ENCODE measurements at places on chromosomes 1 and 21.

- no peak for DNase-seq
Measured at GRCh38 chr1:21491488-21492355, 17.5 kb upstream of the ALPL start.

- DNase-seq, result no peak
Measured at GRCh38 chr21:44058652-44058964, 46.5 kb downstream of the TRAPPC10 start.

- peak; percentile 88 for DNase-seq
Measured at GRCh38 chr1:156705918-156706656, 704 bp upstream of the CRABP2 start.

DNA sequence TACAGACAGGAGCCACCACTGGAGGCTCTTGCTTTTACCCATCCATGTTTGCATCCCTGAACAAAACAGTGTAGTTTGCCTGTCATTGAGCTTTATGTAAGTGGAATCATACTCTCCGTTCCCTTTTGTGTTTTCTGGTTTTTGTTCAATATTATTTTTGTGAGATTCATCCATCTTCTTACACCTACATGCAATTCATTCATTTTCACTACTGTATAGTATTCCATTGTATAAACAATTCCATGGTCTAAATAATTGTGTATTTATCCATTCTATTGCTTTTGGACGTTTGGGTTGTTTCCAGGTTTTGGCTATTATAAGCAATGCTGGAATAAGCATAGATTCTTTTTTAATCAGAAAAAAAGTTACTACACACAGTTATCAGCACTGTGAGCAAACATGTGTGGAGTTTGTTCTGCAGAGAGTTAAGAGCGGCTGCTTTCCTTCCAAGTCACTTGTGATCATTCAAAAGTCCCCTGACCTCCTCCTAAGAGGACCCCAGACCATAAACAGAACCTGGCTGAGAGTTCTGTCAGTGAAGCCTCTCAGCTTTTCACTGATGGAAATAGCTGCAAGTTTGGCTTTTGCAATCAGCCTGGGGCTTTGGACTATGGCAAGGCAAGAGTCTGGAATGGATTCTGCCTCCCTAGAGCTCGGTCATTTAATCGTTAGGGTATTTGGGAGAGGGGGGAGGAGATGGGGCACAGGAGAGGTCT is 5.1 kb upstream of the GPR157 start:
- no peak for DNase-seq

- DNase-seq, result no peak
Measured at GRCh38 chr1:205748403-205749233, 1.4 kb downstream of the NUCKS1 start.

DNA sequence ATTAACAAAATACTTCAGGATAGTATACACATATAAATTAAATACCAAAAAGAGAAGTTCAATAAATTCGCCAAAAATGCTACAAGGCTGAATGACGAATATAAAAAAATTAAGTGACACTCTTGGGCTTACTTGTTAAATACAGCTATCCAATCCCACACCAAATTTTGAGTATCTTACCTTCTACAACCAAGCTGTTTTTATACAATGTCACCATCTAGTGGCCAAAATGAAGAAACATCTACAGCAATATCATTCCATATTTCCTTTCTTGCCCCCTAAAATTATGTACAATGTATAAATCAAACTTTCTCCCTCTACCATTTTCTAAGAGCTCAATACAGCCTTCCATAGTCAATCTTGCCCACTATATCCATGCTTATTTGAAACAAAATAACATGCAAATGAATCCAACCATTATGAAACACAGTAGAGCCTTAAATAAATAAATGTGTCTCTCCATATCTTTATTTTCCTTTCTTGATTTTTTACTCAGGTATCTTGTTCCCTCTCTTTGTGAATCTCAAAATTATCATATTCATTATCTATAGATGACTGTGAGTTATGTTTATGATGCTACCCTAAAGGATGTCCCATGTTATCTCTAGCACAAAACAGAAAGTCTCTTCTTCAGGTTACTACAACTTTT is 86.3 kb downstream of the ACBD6 start:
- DNase-seq, result peak; percentile 31

DNA sequence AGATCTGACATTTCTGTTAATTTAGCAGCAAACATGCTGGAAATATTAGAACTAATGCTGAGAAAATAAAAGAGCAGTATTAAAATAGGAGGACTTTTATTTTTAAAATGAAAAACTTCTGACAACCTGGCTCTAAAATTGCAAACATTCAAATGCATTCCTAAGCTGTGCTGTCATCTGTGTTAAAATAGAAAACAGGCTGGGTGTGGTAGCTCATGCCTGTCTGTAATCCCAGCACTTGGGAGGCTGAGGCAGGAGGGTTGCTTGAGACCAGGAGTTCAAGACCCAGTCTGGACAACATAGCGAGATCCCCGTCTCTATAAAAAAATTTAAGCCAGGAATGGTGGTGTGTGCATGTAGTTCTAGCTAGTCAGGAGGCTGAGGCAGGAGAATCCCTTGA is 44.6 kb downstream of the MIGA1 start:
- DNase-seq, result no peak

GRCh38 chr1:61047061-61047460 is 35.3 kb upstream of the NFIA start:
- DNase-seq, result no peak

- DNase-seq, result no peak
Measured at GRCh38 chr1:42927920-42928505, 30.7 kb downstream of the SLC2A1 start.

- DNase-seq, result peak; percentile 19
Measured at GRCh38 chr1:233364695-233365539, 37.4 kb downstream of the MAP3K21 start.

DNA sequence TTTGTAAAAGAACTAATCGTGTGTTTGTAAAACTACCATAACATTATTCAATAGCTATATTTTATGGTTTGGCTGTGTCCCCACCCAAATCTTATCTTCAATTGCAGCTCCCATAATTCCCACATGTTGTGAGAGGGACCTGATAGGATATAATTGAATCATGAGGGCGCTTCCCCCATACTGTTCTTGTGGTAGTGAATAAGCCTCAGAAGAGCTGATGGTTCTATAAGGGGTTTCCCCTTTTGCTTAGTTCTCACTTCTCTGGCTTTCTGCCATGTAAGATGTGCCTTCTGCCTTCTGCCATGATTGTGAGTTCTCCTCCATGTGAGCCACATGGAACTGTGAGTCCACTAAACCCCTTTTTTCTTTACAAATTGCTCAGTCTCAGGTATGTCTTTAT is 1372.3 kb downstream of the AMY1C start:
- DNase-seq, result no peak

DNA sequence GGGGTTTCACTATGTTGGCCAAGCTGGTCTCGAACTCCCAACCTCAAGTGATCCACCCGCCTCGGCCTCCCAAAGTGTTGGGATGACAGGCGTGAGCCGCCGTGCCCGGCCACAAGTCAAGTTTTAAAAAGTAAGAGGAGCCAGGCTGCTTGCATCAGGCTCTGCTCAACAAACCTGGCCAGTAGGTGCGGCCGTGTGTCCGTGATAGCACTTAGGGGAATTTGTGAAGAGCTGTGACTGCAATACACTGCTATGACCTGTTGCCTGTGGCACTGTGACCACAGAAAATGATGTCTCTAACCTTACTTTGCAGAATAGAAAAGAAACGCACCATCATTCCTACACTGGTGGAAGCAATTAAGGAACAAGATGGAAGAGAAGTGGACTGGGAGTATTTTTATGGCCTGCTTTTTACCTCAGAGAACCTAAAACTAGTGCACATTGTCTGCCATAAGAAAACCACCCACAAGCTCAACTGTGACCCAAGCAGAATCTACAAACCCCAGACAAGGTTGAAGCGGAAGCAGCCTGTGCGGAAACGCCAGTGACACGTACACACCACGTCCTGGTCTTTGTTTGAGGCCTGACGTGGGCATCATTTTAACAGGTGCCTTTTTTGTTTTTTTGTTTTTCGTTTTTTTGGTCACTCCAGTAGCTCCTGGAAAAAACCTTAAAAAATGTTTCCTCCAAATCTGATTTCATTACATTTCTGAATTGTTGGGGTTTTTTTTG is 16.7 kb downstream of the C1orf174 start:
- no peak for DNase-seq

DNA sequence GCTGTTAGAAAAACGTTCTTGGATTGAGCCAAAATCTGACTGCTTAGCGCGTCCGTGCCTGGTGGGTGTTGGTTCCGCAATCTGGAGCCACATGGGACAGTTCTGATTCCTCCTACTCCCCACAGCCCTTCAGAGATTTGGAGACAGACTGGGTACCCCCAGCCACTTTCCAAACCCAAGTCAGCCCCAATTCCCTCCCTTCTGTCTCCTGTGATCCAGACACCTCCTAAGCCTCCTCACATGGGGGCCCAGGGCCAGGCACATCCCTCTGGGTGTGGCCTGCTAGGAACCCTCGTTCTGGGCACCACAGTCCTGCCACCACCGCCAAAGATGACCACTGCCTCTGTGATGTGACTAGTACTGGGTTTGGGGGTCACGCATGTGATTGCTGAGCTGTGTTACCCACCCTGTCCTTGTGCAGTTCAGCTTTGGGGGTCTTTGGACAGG is 4.8 kb downstream of the PLA2G5 start:
- no peak for DNase-seq

DNA sequence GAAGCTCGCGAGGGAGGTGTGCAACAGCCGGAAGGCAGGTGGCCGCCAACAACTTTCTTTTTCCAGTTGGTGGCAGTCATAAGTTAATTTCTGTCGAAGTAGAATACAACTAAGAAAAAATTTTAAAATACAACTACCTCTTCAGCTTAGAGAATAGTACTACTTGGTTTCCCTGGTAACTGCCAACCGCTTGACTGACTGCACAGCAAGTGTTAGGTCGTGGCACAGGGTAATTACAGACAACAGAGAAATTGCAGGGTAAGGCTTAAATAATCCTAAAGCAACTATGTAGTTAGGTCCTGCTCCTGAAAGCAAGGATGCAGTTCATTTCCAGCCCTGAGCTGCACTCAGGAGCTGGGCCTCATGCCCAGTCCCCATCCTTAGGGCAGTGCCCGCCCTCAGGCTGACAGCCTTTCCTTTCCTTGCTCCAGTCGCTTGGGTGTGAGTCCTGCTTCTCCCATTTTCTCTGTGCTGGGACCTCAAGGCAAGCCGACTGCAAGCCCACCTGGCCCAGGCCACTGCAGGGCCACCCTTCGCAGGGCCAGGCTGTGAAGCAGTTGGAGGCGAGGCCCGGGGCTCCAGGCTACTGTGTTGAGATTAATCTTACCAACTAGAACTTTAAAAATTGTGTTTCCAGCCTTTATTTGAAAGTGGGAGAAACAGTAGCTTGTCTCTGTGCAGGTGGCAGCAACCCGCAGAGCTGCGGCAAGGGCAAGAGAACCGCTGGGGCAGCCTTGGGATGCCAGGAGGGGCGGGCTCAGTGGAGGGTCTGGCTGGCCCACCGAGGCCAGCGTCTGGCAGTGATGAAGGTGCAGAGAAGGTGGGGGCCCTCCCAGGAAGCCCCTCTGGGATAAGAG is 148.3 kb downstream of the PCBP3 start:
- DNase-seq, result no peak

GRCh38 chr1:19735440-19736127 is 64.1 kb downstream of the TMCO4 start:
- DNase-seq, result no peak

DNA sequence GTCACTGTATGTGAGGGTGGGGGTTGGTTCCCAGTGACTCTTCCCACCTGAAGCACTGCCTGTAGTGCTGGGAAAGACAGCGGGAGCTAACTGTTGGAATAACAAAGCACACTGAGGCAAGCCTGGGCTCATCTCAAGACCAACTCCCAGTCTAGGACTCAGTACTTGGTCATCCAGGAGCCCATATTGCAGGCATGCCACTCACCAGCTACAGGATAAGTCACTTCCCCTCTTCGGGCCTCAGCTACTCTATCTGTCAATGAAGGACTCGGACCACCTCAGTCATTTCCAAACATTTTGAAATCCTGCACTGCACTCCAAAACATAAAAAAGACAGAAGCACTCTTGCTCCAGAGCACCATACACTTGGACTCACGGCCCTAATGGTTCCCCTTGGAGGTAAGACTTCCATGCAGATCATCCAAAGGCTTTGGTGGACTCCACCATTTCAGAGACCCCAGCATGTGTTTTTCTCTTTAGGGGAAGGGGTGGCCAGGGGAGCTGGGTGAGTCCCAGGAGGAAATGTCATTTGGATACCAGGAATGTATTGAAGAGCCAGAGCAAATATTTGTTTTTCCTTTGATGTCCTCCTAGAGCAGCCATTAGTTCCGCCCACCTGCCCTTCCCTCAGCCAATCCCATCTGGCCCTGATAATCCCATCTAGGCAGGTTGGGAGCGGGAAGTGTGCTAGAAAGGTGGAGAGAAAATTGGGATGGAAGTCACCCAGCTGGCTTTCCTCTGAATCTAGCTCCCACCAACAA is 3.1 kb downstream of the NUAK2 start:
- DNase-seq, result no peak

DNA sequence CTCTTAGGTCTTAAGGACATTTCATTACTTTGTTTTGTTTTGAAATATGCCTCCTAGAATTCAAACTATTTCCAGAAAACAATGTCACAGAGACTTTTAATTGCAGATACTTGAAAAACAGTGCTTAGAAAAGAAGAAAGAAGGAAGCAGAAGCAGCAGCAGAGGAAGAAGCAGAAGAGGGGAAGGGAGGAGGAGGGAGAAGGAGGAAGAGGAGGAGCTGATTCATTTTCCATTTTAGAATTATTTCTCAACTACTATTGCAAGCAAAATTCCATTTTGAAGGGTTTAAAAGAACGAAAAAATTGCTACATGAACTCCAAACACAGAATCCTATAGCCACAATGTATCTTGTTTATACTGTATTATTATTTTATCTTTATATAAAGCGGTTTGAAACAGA is 13.9 kb downstream of the RC3H1 start:
- no peak for DNase-seq

GRCh38 chr1:180262628-180263488 is 32.8 kb downstream of the LHX4 start:
- no peak for DNase-seq

DNA sequence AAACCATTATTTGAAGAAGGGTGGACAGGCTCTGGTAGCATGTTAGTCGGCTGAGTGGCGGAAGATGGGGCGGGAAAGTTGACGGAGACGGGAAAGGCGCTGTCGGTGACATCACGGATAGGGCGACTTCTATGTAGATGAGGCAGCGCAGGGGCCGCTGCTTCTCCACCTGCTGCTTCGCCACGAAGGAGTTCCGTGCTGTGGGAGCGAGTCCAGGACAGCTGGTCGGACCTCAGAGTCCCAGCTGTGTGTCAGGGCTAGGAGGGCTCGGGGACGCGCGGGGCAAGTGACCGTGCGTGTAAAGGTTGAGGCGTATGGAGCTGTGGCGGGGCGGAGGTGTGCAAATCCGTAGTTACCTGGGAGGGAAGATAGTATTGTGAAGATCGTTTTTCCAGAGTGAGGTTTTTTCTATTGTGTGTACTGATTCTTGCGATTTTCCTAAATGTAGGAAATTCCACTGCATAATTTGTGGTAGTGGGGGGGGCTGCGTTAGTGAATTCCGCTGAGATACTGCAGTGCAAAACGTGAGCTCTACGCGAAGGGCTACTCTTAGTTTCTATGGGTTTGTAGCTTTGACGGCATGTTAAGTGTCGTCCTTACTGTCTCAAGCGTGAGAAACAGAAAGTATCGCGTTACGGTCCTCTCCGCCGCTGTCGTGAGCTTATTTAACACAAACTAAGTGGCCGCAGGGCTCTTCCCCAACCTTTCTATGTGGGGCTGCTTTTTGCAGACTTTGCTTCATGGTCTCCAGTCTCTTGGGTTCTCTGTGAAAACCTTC is 111.2 kb upstream of the NBPF11 start:
- peak; percentile 76 for DNase-seq

- peak; percentile 53 for DNase-seq
Measured at GRCh38 chr1:159009704-159010361, at the start of gene IFI16. TSS of gene IFI16 (plus strand) at chr1:159009907. CDS start at chr1:159014681, 4,774 bp downstream.

GRCh38 chr1:225580238-225581099 is 72.5 kb downstream of the ENAH start:
- no peak for DNase-seq

- no peak for DNase-seq
Measured at GRCh38 chr1:214281720-214282629, 1.0 kb downstream of the SMYD2 start.

All from GM10248 (cell line).